ENCODE measurements at places on chromosomes 3 and 15.

- DNase-seq, result no peak
Observed at GRCh38 chr3:102299125-102299877, 135.5 kb upstream of the ZPLD1 start.

- DNase-seq, result no peak
Observed at GRCh38 chr3:151382671-151383070, 1.9 kb downstream of the P2RY12 start.

DNA sequence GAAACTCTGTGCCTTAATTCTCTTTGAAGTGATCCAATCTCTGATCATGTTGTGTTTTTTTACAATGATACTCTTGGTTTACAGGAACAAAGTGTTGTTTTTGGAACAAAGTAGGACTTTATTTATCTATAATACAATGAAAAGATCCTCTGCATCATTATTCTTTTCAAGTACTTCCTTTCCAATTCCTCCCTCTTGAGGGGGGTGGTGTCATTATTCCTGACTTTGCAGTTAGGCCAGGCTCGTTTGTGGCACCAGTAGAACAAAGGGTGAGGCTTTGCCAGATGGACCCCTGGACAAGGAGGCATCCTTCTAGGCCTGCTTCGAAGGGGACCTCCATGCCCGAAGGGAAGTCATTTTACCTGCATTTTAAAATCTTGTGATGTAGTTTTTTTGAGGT is 41.7 kb upstream of the ZBTB38 start:
- no peak for DNase-seq

GRCh38 chr15:85116925-85117646 is 135.4 kb downstream of the PDE8A start:
- no peak for DNase-seq

DNA sequence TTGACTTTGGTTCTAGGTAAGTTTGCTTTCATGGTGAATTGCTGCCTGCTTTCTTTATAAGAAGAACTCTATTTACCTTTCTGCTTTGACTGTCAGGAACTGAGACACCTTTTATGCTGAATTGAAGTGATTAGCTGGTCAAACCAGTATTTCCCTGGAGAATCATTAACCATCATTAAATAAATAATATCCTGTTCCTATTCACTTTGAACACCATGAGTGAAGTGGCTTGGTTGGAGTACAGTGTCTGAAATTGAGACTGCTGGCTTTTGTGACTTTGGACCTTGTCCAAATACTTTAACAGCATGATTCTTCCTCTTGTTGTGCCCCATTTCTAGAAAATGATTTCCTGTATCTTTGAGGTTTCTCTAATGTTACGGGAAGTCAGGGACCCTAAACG is 5.6 kb upstream of the TMEM62 start:
- no peak for DNase-seq

DNA sequence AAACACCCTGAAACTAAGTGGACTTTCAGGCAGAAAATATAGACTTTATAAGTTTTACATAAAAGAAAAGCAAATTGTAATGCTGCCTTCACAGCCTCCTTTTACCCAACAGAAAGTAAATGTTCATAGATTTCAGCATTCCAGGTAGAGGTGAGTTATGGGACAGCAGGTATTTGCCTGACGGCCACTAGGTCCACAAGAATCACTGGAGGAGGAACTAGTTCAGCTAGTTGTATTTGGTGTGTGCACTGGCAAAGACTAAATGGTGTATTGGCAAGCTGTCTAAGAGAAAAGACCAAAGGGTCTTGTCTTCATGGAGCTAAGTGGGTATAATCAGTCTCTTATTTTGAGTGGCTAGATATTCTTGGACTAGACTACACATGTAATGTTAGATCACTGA is 34.2 kb downstream of the ZNF654 start:
- no peak for DNase-seq

DNA sequence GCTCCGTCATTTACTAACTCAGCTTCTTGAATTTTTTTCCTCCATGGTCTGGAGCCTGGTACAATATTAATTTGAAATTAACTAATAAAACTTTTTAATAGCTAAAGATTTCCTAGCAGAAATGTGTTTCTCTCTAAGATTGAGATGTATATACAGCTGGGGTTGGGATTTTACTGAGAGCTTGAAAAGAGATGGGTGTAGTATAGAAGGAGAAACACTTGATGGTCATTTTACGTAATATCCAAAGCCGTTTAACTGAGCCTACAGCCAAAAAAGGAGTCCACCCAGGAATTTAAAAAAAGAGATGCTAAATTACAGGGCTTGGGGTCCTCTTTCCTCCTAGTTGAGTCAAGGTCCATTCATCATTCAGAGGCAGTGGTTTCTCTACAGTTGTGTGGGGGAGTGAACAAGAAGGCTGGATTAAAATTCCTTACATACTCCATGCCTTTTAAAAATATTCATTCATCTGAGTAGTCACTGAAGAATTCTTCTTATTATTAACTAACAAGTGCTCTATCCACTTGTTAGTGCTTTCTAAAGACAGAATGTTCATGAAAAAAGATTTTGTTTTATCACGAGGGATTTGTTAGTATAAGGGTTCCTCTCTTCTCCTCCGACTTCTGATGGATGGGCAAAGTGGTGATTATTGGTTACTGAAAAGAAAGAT is 255.3 kb upstream of the IL12A start:
- peak; percentile 98 for DNase-seq

DNA sequence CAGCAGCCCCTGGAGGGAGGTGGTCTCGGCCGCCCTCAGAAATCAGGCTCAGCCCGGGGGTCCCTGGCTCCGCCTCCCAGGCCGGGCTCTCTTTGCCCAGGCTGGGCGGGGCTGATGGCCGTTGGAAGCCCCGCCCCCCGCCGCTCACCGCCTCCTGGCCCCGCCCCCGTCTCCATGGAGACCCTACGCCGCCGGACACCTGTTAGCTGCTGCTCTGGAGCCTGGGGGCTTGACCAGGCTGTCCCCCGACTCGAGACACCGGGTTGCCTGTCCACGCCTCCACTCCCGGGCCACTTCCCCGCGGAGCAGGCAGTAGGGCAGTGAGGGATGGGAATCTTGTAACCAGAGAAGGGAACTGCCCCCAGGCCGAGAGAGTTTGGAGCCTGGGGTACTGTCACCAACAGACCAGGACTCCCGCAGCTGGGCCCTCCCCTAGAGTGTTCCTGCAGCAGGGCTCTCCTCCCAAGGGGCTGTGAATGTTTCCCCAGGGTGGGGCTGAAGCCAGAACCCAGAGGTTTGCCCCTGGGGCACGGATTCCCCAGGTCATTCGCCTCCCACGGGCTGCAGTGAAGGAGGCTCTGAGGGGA is 27.8 kb upstream of the RPL32 start:
- DNase-seq, result no peak

GRCh38 chr15:29092376-29093064 is 177.1 kb downstream of the NSMCE3 start:
- DNase-seq, result no peak

GRCh38 chr15:92336419-92336987 is 57.2 kb upstream of the ST8SIA2 start:
- DNase-seq, result no peak

- no peak for DNase-seq
Observed at GRCh38 chr15:88975891-88976290, 62.7 kb upstream of the MFGE8 start.

DNA sequence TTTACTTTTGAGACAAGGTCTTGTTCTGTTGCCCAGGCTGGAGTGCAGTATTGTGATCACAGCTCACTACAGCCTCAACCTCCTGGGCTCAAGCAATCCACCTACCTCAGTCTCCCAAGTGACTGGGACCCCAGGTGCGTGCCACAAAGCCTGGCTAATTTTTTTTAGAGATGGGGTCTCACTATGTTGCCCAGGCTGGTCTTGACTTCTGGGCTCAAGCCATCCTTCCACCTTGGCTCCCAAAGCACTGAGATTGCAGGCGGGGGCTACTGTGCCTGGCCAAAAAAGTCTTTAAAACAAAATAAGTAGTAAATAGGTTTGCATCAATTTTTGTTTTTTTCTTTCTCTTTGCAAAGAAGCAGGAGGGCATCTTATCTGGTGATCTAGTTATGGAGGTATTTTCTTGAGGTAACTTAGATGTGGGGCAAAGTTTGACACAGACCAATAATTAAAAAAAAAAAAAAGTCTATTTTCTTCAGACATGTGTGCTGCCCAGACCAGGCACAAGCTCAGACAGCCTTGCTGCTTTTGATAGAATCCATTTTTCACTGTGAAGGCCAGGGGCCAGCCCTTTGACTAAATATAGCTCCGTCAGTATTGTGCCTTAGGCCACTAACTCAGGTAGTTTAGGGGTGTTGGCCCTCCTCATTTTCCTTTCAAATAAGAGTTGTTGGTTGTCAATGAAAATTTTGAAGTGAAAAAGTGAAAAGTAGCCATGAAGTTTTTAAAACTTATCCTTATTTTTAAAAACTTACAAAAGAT is 2.5 kb downstream of the ARL6IP5 start:
- no peak for DNase-seq

GRCh38 chr15:44712346-44713005 is 1.2 kb downstream of the B2M start:
- DNase-seq, result peak; percentile 61

DNA sequence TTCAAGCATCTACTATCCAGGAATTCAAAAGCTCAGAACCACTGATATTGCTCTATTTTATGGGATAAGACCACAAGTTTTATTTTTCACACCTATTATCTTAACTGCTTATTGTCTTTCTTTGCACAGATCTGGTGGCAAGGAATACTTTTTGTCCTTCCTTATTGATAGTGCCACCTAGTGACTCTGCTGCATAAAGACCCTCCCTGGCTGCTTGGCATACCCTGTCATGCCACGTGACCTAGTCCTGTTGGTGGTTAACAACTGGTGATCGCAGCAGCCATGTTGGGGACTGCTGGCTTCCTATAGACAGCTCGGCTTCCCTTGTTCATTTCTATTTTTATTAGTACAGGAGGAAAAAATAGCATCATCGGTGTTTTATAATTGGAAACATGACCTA is 236.3 kb downstream of the MEX3B start:
- DNase-seq, result no peak

GRCh38 chr15:56261854-56262509 is 18.3 kb upstream of the RFX7 start:
- DNase-seq, result no peak

GRCh38 chr3:30512576-30512975 is 93.8 kb upstream of the TGFBR2 start:
- no peak for DNase-seq

- DNase-seq, result no peak
Observed at GRCh38 chr3:163622384-163622783, 1455.9 kb downstream of the SI start.

GRCh38 chr15:58511599-58511987 is 79.8 kb downstream of the LIPC start:
- DNase-seq, result no peak

GRCh38 chr3:171321559-171322360 is 138.4 kb downstream of the TNIK start:
- DNase-seq, result no peak

GRCh38 chr3:58874248-58874741 is 175.5 kb downstream of the CFAP20DC start:
- no peak for DNase-seq

GRCh38 chr15:86481720-86482119 is 402.0 kb downstream of the AGBL1 start:
- DNase-seq, result no peak
